ENCODE measurements at places on chromosomes 7 and 10. TPM values are rescaled to one million over a fixed set of nuclear protein-coding genes. Genes with fewer than 3 reads are reported as not detected.

The LRRN3 gene
- total RNA-seq: not detected

The KCNIP2 gene
- total RNA-seq: 0.20 TPM

The GOLGA7B gene
- total RNA-seq: 5.1 TPM

The CPA1 gene
- not detected for total RNA-seq

All from Caki2 (cell line).